ENCODE measurements at places on chromosomes 13 and 19. TPM values are rescaled to one million over a fixed set of nuclear protein-coding genes. Genes with fewer than 3 reads are reported as not detected.
A peak's percentile ranks its signal among the peaks of the same experiment; 100 is the strongest.

DNA sequence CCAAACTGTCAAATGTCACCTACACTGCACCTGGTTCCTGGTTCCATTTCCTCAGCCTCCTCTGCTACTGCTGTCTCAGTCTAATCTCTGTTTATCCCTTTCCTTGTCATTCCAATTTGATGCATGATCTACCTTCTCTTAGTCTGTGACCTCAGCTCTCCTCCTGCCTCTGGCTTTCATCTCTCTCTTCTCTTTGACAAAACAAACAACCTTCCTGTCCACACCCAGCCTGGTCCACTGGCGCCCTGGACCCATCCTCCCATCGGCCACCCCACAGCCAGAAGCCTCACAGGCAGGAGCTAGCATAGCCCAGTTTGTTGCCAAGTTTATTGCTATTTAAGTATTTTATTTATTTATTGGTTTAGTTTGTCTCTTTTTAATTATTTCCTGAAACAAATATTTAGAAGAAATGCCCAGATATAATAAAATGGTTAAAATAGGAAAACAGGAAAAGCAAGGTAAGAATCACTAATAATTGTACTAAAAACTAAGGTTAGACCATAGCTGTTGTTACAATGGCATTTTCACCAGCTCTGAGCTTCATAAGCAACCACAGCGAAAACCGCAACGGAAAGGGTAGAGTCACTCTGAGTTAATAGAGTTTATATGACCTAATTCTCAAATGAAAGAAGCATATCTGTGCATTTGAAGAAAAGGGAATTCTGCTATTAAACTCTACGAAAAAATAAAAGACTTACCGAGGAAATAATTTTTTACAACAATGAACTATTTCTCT lies 68.6 kb downstream of the EFNB2 start:
- no peak for DNase-seq

GRCh38 chr13:44543369-44543768 lies 32.8 kb downstream of the TSC22D1 start:
- DNase-seq, result no peak

GRCh38 chr19:5793188-5793587 lies 2.2 kb upstream of the DUS3L start:
- no peak for DNase-seq

GRCh38 chr19:6032827-6033226 lies 54.9 kb upstream of the RANBP3 start:
- DNase-seq, result no peak

GRCh38 chr13:38922170-38922569 lies 68.5 kb downstream of the STOML3 start:
- DNase-seq, result no peak

DNA sequence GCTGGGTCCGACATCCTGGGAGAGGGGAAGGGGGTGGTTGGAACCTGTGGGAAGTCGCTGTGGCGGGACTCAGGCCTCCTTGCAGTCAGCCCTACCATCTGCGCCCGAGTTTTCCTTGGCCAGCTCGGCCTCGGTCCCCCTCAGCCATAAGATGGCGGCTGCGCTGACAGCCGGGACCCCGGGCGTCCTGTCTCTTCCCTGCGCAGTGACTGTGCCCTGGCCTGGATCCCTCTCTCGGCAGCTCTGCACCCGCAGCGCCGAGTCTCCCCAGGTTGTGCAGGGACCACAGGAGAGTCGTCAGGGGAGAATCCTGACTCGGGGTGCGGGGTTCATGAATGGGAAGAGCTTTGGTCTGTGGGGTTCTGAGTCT lies 345 bp downstream of the ZNF257 start:
- DNase-seq, result no peak

DNA sequence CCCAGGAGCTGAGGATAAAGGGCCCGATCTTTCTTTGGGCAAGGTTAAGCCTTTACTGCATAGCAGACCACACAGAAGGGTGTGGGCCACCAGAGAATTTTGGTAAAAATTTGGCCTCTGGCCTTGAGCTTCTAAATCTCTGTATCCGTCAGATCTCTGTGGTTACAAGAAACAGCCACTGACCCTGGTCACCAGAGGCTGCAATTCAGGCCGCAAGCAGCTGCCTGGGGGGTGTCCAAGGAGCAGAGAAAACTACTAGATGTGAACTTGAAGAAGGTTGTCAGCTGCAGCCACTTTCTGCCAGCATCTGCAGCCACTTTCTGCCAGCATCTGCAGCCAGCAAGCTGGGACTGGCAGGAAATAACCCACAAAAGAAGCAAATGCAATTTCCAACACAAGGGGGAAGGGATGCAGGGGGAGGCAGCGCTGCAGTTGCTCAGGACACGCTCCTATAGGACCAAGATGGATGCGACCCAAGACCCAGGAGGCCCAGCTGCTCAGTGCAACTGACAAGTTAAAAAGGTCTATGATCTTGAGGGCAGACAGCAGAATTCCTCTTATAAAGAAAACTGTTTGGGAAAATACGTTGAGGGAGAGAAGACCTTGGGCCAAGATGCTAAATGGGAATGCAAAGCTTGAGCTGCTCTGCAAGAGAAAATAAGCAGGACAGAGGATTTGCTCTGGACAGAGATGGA lies 8.4 kb upstream of the CEACAM19 start:
- DNase-seq, result no peak

DNA sequence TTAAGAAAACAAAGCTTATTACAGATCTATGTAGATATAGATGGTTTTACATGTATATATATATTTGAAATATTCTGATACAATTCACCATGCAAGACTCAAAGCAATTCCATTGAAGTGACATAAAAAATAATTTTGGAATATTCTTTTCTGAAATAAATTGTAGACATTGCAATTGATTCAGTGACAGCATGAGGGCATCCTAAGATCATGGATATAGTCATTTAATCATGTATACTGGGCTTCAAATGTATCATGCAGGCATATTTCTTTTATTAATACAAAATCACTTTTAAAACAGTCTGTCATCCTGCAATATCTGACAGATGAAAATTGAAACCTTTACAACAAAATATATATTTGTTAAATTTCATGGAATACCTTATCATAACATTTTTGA lies 286.7 kb upstream of the SLITRK6 start:
- no peak for DNase-seq

DNA sequence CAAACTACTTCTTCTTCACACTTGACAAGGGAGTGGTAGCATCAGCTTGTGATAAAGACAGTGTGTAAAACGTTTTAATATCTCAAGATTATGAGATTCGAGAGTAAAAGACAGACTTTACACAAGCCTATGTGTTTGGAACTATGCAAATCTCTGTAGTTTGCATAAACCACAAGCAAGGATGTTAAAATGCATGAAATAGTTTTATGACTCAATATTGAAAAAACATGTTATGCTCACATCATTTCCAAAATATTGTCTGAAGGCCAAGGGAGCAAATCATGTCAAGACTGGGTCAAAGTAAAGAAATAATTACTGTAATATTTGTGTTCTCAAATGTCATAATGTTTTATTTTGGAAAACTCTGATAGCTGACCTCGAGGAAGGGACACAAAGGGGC lies 316.8 kb upstream of the KLF12 start:
- DNase-seq, result no peak

DNA sequence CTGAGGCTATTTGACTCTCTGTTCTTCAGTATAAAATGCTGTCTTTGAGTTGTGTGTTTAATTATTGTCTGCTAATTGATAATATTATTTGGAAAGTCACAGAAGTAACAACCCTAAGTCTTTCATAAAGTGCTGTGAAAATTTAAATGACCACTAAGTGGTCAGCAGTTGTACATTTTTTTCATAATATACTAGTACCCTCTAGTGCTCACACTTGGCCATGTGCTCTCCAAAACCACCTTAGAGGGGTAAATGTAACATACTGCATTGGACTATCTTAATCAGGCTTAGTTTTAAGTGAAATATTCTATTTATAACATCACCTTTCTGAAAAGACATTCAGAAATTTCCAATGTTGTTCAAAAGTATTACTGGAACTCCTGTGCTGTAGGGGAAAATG lies 745.3 kb downstream of the GPC5 start:
- no peak for DNase-seq

- no peak for DNase-seq
Measured at GRCh38 chr13:39406688-39407087, 196.3 kb downstream of the LHFPL6 start.

- no peak for DNase-seq
Measured at GRCh38 chr13:72205773-72206172, 338.8 kb upstream of the DACH1 start.

- no peak for DNase-seq
Measured at GRCh38 chr13:112722433-112723263, 32.8 kb downstream of the ATP11A start.

DNA sequence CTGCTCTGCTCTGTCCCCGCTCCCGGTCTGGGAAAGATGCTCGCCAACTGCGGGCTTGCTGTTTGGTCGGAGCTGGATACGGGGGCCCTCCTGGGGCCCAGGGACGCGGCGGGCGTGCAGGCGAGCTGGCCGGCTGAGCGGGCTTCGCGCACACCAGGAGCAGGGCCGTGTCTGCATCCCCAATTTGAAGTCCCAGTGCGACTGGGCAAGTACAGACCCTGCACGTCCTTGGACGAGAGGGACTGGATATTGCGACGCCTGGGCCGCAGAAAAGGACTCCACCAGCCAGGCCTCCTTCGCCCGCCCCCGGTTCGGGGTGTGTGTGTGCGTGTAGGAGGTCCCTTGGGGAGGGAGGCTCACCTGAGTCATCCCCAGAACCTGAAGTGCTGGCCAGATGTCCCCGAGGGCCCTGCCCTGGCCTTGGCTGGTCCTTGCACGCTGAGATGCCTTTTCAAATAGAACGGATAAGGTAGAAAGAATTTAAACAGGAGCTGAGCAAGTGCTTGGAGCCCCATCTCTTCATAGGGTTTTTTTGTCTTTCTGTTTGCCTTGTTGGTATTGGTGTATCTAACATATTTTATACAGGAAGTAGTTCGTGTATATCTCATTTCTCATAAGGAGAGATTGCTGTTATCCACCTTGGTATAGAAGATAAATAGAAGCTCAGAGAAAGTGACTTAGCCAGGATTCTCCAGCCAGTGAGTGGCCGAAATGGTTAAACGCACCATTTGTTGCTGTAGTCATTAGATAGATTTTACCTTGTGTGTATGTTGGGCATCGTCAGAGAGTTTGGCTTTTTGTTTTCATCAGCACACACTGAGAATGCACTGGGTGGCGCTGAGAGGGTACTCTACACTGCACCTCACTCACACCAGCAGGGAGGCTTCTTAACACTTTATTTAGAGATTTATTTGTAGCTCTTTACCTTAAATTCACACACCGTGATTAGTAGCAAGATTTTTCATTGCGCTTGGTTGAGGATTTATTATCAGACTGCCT lies 1.1 kb downstream of the NAXD start:
- peak; percentile 21 for DNase-seq

- no peak for DNase-seq
Measured at GRCh38 chr13:50586414-50587083, 256.9 kb downstream of the DLEU7 start.

- DNase-seq, result no peak
Measured at GRCh38 chr19:40692212-40692551, 1.7 kb upstream of the NUMBL start.

- DNase-seq, result no peak
Measured at GRCh38 chr13:51608857-51609406, 24.7 kb downstream of the WDFY2 start.

GRCh38 chr19:50059045-50059444 lies 33.2 kb downstream of the ZNF473 start:
- DNase-seq, result no peak

The KLK14 gene
- total RNA-seq, result 0.42 TPM

The N4BP2L2 gene
- total RNA-seq, result 219 TPM

The PSG7 gene
- not detected for total RNA-seq

The BRME1 gene
- total RNA-seq, result 2.5 TPM

The FXYD1 gene
- 5.0 TPM for total RNA-seq

The UBL3 gene
- 34.7 TPM for total RNA-seq

The GRIK5 gene
- total RNA-seq, result 1.4 TPM

The ZNF799 gene
- total RNA-seq, result 9.8 TPM
